HCEC 1CT (cell line): ENCODE measurements at places on chromosomes 12 and 14.

- no peak for DNase-seq
Measured at GRCh38 chr14:103314496-103315277, 19.4 kb upstream of the EIF5 start.

DNA sequence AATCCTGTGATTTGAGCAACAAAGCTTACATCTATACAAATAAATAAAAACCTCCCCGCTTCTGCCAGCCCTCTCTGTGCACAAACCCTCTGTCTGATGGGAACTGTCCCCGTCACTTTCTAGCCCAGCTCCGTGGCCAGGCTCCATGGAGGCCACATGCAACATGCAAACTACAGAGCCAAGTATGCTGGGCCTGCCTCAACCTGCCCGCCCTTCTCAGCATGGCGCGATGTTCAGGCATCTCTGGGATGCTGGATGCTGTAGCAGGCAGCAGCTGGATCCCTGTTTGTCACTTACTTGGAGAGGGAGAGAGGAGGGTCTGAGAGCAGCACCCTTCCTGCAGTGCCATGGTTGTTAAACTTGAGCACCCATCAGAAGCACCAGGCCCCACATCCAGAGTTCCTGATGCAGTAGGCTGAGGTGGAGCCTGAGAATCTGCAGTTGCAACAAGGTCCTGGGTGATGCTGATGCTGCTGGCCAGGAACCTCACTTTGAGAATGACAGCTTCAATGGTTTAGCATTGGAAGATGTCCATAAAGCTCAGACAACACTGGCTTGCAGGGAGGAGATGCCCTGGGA is 32.4 kb downstream of the CLMN start:
- DNase-seq = no peak

DNA sequence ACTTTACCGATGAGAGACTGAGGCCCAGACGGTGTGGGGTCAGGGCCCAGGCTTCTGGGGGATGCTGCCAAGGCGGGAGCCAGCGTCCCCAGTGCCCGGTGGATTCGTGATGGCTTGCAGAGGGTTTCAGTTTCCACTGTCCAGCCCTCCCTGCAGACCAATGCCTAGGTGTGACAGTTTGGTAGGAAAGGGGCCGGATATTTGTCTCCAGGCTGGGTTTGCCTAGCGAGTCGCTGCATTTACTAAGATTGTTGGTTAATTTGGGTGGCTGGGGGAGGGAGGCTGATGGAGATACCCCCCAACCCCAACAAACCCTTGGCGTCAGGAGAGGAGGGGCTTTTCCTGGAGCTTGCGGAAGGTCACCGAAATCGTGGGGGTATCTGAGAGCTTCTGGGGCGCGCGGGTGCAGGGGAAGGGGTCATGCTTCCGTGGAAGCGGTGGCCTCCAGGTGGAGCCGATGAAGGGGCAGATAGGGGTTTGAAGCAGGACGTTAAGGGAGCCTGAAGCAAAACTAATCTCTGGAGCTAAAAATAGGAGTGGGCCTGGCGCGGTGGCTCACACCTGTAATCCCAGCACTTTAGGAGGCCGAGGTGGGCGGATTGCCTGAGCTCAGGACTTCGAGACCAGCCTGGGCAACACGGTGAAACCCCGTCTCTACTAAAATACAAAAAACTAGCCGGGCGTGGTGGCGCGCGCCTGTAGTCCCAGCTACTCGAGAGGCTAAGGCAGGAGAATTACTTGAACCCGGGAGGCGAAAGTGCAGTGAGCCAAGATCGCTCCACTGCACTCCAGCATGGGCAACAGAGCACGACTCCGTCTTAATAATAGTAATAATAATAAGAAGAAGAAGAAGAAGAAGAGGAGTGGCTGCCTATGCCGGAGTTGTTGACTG is 1.1 kb upstream of the CDC42BPB start:
- no peak for DNase-seq

DNA sequence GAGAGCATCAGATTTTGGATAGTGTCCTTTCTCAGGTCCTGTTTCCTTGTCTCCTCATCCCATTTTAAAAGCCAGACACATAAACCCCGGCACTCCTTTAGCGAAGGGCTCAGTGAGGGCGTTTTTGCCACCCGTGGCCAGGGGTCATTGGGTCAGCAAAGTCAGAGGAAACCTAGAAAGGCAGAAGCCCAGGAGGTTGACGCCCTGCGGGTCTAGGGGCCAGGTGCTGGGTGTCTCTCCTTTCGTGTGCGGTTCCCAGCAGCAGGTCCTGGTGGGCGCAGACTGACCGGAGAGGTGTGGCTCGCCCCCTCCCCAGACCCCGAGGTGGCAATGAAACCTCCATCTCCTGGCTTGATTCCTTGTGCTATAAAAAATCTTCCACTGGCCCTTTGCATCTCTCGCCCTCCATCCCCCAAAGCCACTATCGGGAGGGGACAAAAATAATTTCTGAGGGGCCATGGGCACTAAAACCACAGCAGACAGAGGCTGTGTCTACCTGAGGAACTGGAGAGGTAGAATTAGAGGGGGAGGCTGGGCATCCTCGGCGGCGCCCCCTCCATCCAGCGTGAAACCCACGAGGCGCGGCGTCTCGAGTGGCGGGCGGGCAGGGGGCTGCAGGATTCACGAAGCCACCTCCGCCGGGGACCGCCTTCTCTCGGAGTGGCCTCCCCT is 858 bp upstream of the FRMD6 start:
- DNase-seq = peak; percentile 26

GRCh38 chr14:92651758-92652406 is 96.5 kb downstream of the LGMN start:
- no peak for DNase-seq
